ENCODE measurements at places on chromosomes 6 and 20.

- DNase-seq: no peak
Observed at GRCh38 chr6:39100358-39100757, 14.6 kb downstream of the SAYSD1 start.

- peak; percentile 10 for DNase-seq
Observed at GRCh38 chr20:33400812-33401183, 521 bp downstream of the CDK5RAP1 start.

DNA sequence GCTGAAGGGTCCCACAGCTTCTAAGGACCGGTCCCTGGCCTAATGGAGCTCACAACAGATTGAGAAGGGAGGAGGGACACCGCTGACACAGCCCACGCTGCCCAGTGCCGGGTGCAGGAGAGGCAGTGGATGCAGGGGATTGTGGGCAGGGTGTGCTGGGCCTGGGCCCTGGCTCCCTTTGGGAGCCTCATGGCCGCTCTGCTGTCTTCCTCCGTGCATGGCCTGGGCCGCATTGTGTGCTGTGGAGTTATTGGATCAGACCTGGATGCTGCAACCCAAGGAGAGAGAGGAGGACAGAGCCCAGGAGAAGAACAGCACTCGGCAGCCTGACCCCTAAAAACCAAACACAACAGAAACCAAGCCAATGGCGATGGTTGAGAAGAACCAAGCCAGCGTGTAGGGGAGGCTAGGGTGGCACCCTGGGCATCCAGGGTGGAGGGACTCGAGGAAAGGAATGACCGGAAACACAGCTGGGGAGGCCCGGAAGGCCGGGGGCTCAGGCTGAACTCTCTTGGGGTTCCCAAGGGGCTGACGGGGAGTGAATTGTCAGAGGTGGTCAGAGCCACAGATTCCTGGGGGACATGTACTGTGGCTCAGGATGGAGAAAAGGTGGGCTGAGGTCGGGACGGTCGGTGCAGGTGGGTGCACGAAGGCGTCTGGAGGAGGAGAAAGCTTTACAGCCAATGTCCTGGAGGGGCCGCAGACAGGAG lies 41.0 kb downstream of the ERMARD start:
- no peak for DNase-seq

GRCh38 chr6:81751388-81752083 lies 945 bp downstream of the TENT5A start:
- DNase-seq: peak; percentile 58

DNA sequence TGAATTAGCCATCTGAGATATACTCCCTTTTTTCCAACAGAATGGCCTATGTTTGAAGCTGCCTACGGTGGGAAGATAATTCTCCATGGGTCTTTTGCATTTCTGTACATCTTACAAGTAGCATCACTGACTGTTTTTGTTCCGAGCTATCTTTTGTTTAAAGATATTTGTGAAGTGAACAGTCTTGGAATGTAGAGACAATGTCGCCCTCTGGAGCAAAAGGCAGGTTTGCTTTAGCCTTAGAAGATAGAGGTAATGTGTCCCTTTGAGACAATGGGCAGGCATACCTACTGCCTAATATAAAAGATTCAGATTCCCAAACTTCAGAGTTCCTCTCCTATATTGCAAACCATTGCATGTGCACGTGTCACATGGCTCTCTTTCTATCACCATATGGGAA lies 347.8 kb upstream of the CNR1 start:
- no peak for DNase-seq

GRCh38 chr6:159533568-159533967 lies 159.5 kb downstream of the SOD2 start:
- DNase-seq: peak; percentile 38

- no peak for DNase-seq
Observed at GRCh38 chr20:2142649-2143048, 41.0 kb downstream of the STK35 start.

- DNase-seq: peak; percentile 14
Observed at GRCh38 chr6:128500014-128500413, 20.4 kb downstream of the PTPRK start.

All from EL (cell line).